ENCODE measurements at places on chromosomes 4 and X.

GRCh38 chr4:94208266-94208665, 601 bp downstream of the SMARCAD1 start:
- DNase-seq: no peak

DNA sequence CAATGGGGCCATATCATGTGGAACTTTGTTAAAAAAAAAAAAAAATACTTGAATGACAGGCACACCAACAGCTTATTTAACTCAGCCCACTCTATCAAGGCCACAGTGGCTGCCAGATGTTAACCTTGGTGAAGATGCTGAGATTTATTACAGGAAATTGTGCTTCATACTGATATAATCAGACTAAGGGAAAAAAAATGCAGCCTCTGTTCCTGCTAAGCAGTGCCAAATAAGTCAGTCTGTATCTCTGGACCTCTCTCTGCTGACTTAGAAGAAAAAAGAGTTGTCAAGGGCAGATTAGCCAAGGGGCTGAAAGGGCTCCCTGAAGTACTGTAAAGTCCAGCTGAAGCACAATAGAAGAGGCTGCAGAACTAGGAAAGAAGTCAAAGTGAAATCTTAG, 677.7 kb upstream of the HTR2C start:
- DNase-seq: no peak

- no peak for DNase-seq
These were observed at the start of gene LDOC1 for GRCh38 chrX:141176586-141177451. Gene LDOC1, minus strand, starts transcription at chrX:141177129. Its CDS starts 108 bp downstream, at chrX:141177021.

- DNase-seq: no peak
These were observed 1125.8 kb downstream of the STIM2 start for GRCh38 chr4:27986476-27986875.

DNA sequence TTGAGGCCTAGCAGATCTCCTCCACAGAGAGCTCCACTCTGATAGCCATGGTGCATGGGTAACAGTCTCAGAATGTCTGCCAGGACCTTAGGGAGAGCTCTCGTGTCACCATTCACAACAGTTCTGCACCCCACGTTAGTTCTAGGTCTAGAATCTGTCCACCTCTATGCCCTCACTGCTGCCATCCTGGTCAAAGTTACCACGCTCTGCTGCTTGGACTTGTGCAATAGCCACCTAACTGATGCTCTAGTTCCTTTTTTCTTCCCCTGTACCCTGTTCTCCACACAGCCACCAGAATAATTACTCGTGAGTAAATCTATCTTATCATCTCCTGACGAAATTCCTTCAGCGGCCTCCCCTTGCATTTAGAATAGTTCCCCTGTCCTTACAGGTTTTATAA, 268.8 kb upstream of the GATB start:
- DNase-seq: no peak

DNA sequence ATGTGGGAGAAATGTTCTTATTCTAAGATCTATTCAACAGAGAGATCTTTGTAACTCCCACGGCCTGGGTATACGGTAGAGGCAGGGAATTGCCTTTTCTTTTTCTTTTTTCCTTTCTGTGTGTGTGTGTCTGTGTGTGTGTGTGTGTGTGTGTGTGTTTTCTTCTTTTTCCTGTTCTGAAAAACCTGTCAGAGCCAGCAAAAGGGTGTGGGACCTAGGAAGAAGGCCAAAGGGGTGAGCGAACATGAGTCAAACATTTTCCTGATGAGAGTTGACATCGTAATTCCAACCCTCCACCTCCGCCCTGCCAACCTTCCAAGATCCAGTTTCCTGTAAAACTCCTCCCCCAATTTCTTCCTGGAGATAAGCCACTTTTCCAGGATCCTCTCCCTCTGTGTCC, 2.8 kb upstream of the CHIC2 start:
- DNase-seq: no peak

DNA sequence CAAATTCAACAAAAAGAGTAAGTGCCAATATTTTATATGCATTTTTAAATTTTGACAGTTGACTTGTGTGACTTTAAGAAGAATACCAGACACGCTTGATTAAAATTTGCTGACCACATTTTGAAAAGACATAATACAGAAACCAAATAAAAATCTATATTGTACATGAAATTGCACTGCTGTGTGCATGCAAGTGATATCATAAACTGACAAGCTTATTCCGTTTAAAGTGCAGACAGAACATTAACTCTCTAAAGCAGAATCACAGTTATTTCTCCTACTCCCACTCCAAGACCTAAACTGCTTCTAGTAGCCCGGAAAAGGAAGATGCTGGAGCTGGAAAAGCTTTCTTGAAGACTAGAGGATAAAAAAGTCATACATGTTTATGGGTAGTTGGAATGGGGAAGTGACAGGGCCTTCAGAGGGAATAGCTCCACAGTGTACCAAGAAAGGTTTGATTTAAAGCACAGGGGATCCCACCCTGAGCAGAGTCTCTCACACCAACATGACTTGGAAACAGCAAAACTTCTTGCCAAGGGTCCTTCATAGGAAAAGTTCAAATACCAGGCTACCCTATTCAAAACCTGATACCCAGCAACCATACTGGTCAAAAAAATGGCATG, 34.1 kb upstream of the NAF1 start:
- no peak for DNase-seq

DNA sequence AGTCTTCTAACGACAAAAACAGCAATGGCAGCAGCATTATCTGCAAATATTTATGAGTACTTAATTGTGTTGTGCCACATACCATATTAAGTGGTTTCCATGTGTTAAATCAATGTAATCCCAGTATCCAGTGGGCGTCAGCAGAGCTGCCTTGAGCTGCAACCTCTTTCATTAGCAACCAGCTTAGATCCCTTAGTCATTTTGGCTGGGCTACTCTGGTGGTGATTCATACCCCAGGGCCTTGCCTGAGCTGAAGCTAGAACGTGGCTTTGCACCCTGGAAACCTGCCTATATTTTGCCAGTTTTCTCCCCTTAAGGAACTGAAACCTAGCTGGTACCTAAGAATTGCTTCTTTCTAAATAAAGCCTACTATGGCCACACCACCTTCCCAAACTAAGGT, 474.3 kb upstream of the FTHL17 start:
- DNase-seq: peak; percentile 4

DNA sequence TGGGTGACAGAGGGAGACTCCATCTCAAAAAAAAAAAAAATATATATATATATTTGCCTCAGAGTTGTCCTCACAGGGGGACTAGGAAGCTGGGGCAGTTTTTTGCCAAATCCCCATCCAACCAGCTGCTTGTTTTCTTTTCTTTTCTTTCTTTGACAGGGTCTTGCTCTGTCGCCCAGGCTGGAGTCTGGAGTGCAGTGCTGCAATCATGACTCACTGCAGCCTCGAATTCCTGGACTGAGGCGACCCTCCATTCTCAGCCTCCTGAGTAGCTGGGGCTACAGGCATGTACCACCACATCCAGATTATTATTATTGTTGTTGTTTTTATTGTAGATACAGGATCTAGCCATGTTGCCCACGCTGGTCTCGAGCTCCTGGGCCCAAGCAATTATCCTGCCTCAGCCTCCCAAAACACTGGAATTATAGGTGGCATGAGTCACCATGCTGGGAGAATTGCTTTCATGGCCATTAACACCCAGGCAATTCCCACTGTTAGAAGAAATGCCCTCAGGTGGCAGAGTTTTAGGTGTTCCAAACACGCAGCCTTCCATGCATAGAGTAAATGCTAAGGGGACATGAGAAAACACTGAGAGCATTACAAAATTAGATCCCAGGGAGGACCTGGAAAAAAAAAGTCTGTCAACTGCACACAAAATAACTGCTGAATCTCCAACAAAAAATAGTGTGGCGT, 98.0 kb downstream of the ARHGAP6 start:
- DNase-seq: no peak

GRCh38 chr4:106238820-106239420, 77.1 kb downstream of the TBCK start:
- DNase-seq: peak; percentile 12

DNA sequence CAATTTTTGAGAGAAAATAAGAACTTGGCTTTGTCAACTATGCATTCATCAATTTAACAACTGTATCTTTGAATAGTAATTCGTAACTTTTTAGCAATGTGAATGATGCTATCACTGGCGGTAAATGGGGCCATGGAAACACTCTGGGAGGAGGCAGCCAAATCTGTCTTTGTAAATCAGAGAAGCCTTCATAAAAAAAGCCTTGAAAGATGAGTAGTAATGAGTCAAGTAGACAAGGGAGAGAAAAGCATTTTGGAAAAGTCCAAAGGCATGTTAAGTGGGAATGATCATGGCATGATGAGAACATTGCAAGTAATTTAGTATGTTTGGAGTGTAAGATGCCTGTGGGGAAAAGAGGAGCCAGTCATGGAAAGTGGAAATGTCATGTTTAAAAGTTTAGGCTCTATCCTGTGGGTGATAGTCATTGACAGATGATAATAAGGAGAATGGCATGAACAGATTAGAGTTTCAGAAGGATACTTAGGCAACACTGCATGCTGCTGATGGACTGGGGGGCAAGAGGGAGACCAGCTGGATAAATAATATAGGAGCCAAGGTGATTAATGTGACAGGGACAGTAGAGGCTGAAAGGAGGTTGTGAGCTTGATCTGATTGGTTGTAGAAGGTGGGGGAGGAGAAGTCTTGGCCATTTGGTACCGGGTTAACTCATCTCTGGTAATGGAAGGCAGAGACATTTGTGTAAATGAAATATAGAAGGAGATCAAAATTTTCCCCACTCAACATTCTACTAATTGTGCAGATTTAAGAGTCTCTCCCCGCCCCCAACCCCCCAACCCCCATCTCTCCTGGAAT, 16.3 kb downstream of the SPRY1 start:
- no peak for DNase-seq

DNA sequence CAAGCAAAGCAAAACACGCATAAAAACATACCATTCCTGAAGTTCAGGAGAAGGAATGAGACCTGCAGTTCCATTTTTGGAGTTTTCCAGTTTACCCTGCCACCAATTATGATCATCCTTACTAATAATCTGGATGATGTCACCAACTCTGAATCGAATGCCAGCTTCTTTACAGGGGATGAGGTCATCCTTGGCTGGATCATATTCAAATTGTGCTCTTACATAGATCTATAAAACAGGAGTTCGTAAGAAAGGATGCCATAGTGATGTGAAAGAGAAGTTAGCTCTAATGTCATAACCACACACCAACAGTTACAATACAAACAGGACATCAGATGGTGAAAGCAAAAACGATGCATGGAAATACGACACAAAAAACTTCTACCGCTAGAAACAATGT, 106.5 kb downstream of the NYX start:
- DNase-seq: peak; percentile 22

All from NCI-H446 (cell line).